ENCODE measurements at places on chromosomes 11 and 22. TPM values are rescaled to one million over a fixed set of nuclear protein-coding genes. Genes with fewer than 3 reads are reported as not detected.
A peak's percentile ranks its signal among the peaks of the same experiment; 100 is the strongest.

The FOSL1 gene
- 16.3 TPM for total RNA-seq

The MUC6 gene
- total RNA-seq = not detected

The DTX4 gene
- 33.2 TPM for total RNA-seq

The ISX gene
- total RNA-seq = not detected

The OR51B2 gene
- total RNA-seq = not detected

The APOA5 gene
- not detected for total RNA-seq

The APOL6 gene
- 49.2 TPM for total RNA-seq

The OR8D1 gene
- total RNA-seq = not detected

The ELFN2 gene
- total RNA-seq = 4.9 TPM

The DEFB131B gene
- total RNA-seq = not detected

The NLRP10 gene
- total RNA-seq = not detected

The OR8I2 gene
- total RNA-seq = not detected

The PITPNM1 gene
- total RNA-seq = 55.5 TPM

- no peak overlapping the region for H3K4me3 ChIP-seq
- DNase-seq = no peak
- H3K36me3 ChIP-seq = no peaks in the 10 kb centered on the region
Observed at GRCh38 chr11:74162681-74163467, 7.9 kb downstream of the C2CD3 start.

- H3K27ac ChIP-seq = no peak overlapping the region
- no peaks in the 10 kb centered on the region for H3K27me3 ChIP-seq
- peak overlapping the region; percentile 23 for H3K4me3 ChIP-seq
- H3K36me3 ChIP-seq = no peaks in the 10 kb centered on the region
- no peaks in the 10 kb centered on the region for H3K4me1 ChIP-seq
Observed at GRCh38 chr11:83723999-83724398, 437.8 kb upstream of the CCDC90B start.

DNA sequence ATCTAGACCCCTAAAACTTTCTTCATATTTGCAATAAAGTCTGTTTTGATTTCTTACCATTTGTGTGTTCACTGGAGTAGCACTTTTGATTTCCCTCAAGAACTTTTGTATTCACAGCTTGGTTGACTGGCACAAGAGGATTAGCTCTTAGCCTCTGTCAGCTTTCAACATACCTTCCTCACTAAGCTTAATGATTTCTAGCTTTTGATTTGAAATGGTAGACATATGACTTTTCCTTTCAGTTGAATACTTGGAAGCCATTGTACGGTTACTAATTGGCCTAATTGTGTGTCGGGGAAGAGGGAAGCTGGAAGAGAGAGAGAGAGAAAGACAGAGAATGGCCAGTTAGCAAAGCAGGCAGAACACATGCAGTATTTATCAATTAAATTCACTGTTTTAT lies 180.5 kb downstream of the ARHGAP42 start:
- no peaks in the 10 kb centered on the region for H3K27me3 ChIP-seq
- H3K36me3 ChIP-seq = no peaks in the 10 kb centered on the region
- H3K4me1 ChIP-seq = no peaks in the 10 kb centered on the region
- H3K4me3 ChIP-seq = no peak overlapping the region
- H3K27ac ChIP-seq = no peak overlapping the region
- no peak for DNase-seq

GRCh38 chr22:29382580-29383302 lies 5.6 kb downstream of the AP1B1 start:
- peak overlapping the region; percentile 21 for H3K27ac ChIP-seq
- H3K27me3 ChIP-seq = no peaks in the 10 kb centered on the region
- DNase-seq = no peak
- no peaks in the 10 kb centered on the region for H3K36me3 ChIP-seq
- no peak overlapping the region for H3K4me3 ChIP-seq

GRCh38 chr11:6354651-6355485 lies 34.6 kb upstream of the CAVIN3 start:
- no peak overlapping the region for H3K4me3 ChIP-seq
- no peak overlapping the region for H3K27ac ChIP-seq
- no peak for DNase-seq
- no peaks in the 10 kb centered on the region for H3K4me1 ChIP-seq
- no peaks in the 10 kb centered on the region for H3K27me3 ChIP-seq

DNA sequence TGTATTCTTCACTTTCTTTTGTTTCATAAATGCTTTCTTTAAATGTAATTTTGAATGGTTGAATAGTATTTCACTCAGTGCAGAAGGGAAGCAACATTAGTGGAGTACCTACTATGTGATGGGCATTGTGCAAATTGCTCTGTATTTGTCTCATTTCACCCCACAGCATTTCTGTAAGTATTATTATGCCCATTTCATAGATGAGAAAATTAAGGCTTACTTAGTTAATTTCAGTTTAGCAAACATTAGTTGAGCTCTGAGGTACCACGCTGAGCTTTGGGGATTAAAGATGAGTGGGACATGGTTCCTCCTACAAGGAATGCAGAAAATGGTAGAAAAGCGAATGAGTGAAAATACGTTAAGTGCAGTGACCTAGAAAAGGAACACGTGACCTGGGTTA lies 58.1 kb downstream of the SWAP70 start:
- DNase-seq = no peak
- H3K4me1 ChIP-seq = peaks cover 41% of the 10 kb centered on the region
- peaks cover 5% of the 10 kb centered on the region for H3K36me3 ChIP-seq
- H3K27ac ChIP-seq = no peak overlapping the region
- no peak overlapping the region for H3K4me3 ChIP-seq
- no peaks in the 10 kb centered on the region for H3K27me3 ChIP-seq

DNA sequence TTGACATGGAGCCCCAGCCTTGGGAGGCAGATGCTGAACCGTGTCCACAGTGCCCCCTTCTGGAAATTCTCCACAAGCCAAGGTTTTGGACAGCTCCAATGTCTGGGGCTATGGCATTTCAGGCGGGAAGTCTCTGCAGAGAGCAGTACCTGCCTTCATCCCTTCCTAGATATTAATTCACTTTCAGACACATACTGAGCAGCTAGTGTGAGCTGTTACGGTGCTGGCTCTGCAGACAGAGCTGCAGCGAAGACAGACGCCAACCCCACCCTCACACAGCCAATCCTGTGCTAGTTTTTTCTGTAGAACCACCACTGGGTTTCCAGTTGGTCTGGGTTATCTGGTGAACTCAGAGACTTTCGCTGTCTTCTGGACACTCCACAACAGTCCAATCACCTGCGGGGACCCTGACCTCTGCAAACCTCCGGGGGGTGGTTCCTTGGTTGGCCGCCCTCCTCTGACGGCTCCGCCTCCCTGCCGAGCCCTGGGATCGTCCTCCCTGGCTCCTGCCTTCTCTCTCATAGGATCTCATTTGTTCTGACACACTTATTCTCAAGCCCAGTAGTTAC lies 9.1 kb downstream of the LMF2 start:
- H3K36me3 ChIP-seq = peaks cover 18% of the 10 kb centered on the region
- H3K27ac ChIP-seq = no peak overlapping the region
- H3K4me3 ChIP-seq = no peak overlapping the region
- no peaks in the 10 kb centered on the region for H3K4me1 ChIP-seq
- no peak for DNase-seq
- no peaks in the 10 kb centered on the region for H3K27me3 ChIP-seq

DNA sequence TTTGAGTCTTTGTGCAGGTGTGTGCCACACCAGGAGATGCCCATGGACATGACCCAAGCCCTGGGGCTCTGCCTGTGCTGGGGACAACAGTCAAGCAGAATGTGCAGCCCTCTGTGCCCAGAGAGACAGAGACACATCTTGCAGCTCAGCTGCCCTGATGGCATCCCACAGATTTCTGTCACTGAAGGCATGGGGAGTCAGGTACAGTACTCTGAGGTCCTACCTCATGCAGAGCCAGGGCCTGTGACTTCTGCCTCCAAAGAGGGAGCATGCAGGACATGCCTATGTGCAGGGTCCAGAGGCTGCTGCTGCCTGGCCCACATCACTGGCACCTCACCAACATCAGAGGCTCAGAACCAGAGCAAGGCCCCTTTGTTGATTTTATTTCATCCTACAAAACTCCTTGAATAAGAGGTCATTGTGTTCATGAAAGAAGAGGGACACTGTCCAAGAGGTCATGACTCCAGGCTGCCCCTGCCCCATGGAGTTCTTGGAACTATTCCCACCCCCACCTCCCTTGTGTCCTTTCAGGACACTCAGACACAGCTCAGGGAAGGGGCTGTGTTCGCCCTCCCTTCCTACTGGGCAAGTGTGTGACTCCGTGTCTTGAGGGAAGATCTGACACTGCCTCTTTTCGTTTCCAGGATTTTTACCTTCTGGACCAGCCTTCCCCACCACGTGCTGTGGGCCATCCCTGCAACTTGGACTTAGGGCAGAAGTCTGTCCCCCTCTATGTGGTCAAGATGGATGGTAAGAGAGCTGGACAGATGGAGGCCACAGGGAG lies 62.3 kb downstream of the BTG4 start:
- no peaks in the 10 kb centered on the region for H3K27me3 ChIP-seq
- H3K4me1 ChIP-seq = no peaks in the 10 kb centered on the region
- no peak overlapping the region for H3K4me3 ChIP-seq
- no peak for DNase-seq

GRCh38 chr22:36757668-36758211 lies 18.2 kb downstream of the IFT27 start:
- no peak overlapping the region for H3K27ac ChIP-seq
- H3K27me3 ChIP-seq = peaks cover 7% of the 10 kb centered on the region
- H3K4me1 ChIP-seq = no peaks in the 10 kb centered on the region
- no peak overlapping the region for H3K4me3 ChIP-seq
- peak; percentile 59 for DNase-seq

DNA sequence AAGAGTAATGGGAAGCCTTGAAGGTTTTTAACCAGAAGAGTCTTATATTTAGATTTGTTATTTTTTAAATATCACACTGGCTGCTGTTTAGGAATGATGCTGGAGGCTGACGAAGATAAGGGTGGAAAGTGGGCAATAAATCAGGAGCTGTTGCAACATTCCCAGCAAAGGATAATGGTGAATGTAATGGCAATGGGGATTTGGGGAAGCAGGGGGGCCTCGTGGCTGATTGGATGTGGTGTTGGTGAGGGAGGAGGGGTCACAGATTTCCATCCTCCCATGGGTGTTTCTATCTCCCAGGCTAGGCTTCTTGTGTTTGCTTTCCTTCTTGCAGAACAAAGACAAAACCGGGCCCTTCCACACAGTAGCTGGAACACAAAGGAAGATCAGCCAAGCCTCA lies 80.8 kb downstream of the PIWIL4 start:
- H3K4me3 ChIP-seq = no peak overlapping the region
- no peak for DNase-seq
- H3K36me3 ChIP-seq = no peaks in the 10 kb centered on the region
- no peaks in the 10 kb centered on the region for H3K27me3 ChIP-seq
- H3K4me1 ChIP-seq = no peaks in the 10 kb centered on the region

- H3K36me3 ChIP-seq = no peaks in the 10 kb centered on the region
- no peaks in the 10 kb centered on the region for H3K27me3 ChIP-seq
- no peak for DNase-seq
- no peak overlapping the region for H3K4me3 ChIP-seq
- no peak overlapping the region for H3K27ac ChIP-seq
- no peaks in the 10 kb centered on the region for H3K4me1 ChIP-seq
Observed at GRCh38 chr11:11419747-11420146, 66.7 kb upstream of the CSNK2A3 start.

DNA sequence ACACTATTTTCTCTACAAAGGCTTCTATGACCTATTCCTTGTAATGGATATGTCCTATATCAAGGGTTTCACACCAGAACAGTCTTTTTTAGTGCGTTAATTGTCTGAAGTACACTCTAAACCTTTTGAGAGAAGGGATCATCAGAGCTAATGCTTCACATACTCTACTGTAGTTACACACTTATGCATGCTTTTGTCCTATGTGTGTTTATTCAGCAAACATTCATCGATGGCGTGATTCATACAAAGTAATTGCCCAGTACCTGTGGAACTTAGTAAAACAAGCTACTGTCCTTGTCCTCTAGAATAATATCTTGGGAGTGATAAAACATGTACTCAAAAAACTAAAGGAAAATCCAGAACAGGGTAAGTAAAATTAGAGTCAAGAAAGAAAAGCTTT lies 139.2 kb downstream of the GUCY1A2 start:
- H3K27ac ChIP-seq = no peak overlapping the region
- H3K27me3 ChIP-seq = no peaks in the 10 kb centered on the region
- no peak for DNase-seq
- no peak overlapping the region for H3K4me3 ChIP-seq
- H3K36me3 ChIP-seq = no peaks in the 10 kb centered on the region

DNA sequence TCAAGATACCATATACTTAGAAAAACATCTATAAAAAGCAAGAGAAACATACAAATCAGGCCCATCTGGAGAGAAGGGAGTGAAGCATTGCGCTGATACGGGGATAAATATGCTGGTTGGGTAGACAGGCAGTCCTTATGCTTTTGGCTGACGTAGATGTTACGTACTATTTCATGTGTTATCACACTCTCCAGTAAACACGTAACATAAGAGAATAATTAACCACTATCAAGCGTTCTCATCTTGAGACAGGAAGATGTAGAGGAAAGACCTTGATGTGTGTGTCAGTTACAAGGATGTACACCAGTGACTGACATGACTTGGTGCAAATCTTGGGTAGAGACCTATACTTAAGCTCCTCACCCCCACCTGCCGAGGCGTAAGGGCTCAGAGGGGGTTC lies 86.7 kb upstream of the PRODH start:
- no peak for DNase-seq
- H3K27ac ChIP-seq = no peak overlapping the region
- no peaks in the 10 kb centered on the region for H3K36me3 ChIP-seq
- H3K4me1 ChIP-seq = no peaks in the 10 kb centered on the region

- H3K4me3 ChIP-seq = no peak overlapping the region
- H3K27ac ChIP-seq = no peak overlapping the region
- no peaks in the 10 kb centered on the region for H3K27me3 ChIP-seq
- DNase-seq = no peak
- no peaks in the 10 kb centered on the region for H3K4me1 ChIP-seq
Observed at GRCh38 chr11:64788321-64789215, 10.2 kb upstream of the SF1 start.

DNA sequence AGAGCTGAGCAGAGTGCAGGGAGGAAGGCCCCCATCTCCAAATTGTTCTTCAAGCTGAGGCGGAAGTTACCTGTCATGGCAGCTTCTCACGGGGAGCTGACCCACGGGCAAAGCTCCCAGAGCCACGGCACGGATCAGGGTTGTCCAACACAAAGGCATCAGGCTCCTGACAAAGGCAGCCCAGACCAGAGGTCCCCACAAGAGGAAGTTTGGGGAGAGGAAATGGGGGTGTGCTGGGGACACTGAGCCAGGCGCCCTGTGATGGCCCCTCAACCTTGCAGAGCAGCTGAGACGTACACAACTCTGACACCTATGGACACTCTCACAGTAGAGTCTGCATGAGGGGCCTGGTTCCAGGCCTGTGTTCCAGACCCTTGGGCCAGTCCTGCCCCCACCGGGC lies 95.6 kb downstream of the CTTN start:
- H3K4me1 ChIP-seq = no peaks in the 10 kb centered on the region
- H3K36me3 ChIP-seq = no peaks in the 10 kb centered on the region
- no peaks in the 10 kb centered on the region for H3K27me3 ChIP-seq

- H3K4me1 ChIP-seq = no peaks in the 10 kb centered on the region
- H3K4me3 ChIP-seq = no peak overlapping the region
- H3K36me3 ChIP-seq = no peaks in the 10 kb centered on the region
- H3K27me3 ChIP-seq = peaks cover 34% of the 10 kb centered on the region
Observed at GRCh38 chr22:43391306-43391705, 20.5 kb upstream of the MPPED1 start.

- H3K4me1 ChIP-seq = peaks cover 24% of the 10 kb centered on the region
- no peak overlapping the region for H3K4me3 ChIP-seq
- no peaks in the 10 kb centered on the region for H3K27me3 ChIP-seq
- DNase-seq = no peak
- no peaks in the 10 kb centered on the region for H3K36me3 ChIP-seq
Observed at GRCh38 chr22:44067033-44067432, 42.9 kb downstream of the PARVB start.

Measured in left lung (tissue), 14 donors.